ENCODE measurements at places on chromosomes 12 and 14. TPM values are rescaled to one million over a fixed set of nuclear protein-coding genes. Genes with fewer than 3 reads are reported as not detected.

PLEKHD1 gene
- 0.15 TPM for total RNA-seq

LRCOL1 gene
- total RNA-seq: not detected

FOXG1 gene
- not detected for total RNA-seq

LMNTD1 gene
- total RNA-seq: not detected

TMTC1 gene
- not detected for total RNA-seq

LHX5 gene
- not detected for total RNA-seq

ERBB3 gene
- total RNA-seq: 1.7 TPM

PTPN21 gene
- 0.22 TPM for total RNA-seq

SMIM41 gene
- not detected for total RNA-seq

RAB15 gene
- 5.7 TPM for total RNA-seq

WSCD2 gene
- not detected for total RNA-seq

SLC5A8 gene
- total RNA-seq: not detected

PIANP gene
- total RNA-seq: not detected

PARPBP gene
- 18.9 TPM for total RNA-seq

NUP107 gene
- 69.4 TPM for total RNA-seq

C1R gene
- 3.1 TPM for total RNA-seq

TBX3 gene
- total RNA-seq: not detected

TSPAN11 gene
- total RNA-seq: not detected

CEP128 gene
- total RNA-seq: 27.5 TPM

CLEC2A gene
- not detected for total RNA-seq

CMTM5 gene
- total RNA-seq: not detected

RIPK3 gene
- 36.5 TPM for total RNA-seq

GPR65 gene
- total RNA-seq: 20.4 TPM

SLC48A1 gene
- total RNA-seq: 14.8 TPM

Measured in activated naive CD4-positive, alpha-beta T cell treated with anti-CD3 and anti-CD28 coated beads, Interleukin-2, amount 10 ng/mL, durations not matched to agents 5 hours and 36 hours (primary cell).